ENCODE measurements at places on chromosomes 7 and 10. TPM values are rescaled to one million over a fixed set of nuclear protein-coding genes. Genes with fewer than 3 reads are reported as not detected.

The SUGCT gene
- 17.0 TPM for total RNA-seq

The PNLIPRP3 gene
- not detected for total RNA-seq

The SKIDA1 gene
- 22.3 TPM for total RNA-seq

The CDHR3 gene
- 1.8 TPM for total RNA-seq

Measured in G401 (cell line).